ENCODE measurements at places on chromosomes 7 and 10. TPM values are rescaled to one million over a fixed set of nuclear protein-coding genes. Genes with fewer than 3 reads are reported as not detected.

The AGR2 gene
- total RNA-seq: not detected

The CFAP58 gene
- total RNA-seq: 3.5 TPM

The FIGNL1 gene
- 4.1 TPM for total RNA-seq

The WEE2 gene
- not detected for total RNA-seq

The C10orf62 gene
- 1.5 TPM for total RNA-seq

The NKX2-3 gene
- not detected for total RNA-seq

The PTPRN2 gene
- total RNA-seq: 1.3 TPM

The SYT15 gene
- total RNA-seq: 1.9 TPM

The CPED1 gene
- total RNA-seq: 33.8 TPM

The MAT1A gene
- not detected for total RNA-seq

The PCLO gene
- total RNA-seq: 4.2 TPM

The RNF133 gene
- total RNA-seq: 0.41 TPM

The LMOD2 gene
- 888 TPM for total RNA-seq

The FAM180A gene
- total RNA-seq: 19.7 TPM

The RTKN2 gene
- not detected for total RNA-seq

The FKBP6 gene
- total RNA-seq: not detected

The SLF2 gene
- total RNA-seq: 16.4 TPM

The SCRN1 gene
- total RNA-seq: 13.4 TPM

The MYOZ1 gene
- total RNA-seq: 4.8 TPM

The TMEM229A gene
- total RNA-seq: not detected

The ITIH2 gene
- not detected for total RNA-seq

The SFTPA1 gene
- total RNA-seq: not detected

The ENKUR gene
- total RNA-seq: not detected

The CCNJ gene
- total RNA-seq: 2.4 TPM

The ADIRF gene
- total RNA-seq: 41.1 TPM

The CCDC172 gene
- total RNA-seq: not detected

The MMD2 gene
- not detected for total RNA-seq

The FASTK gene
- total RNA-seq: 75.7 TPM

The DNAJC30 gene
- 14.0 TPM for total RNA-seq

The SLC13A1 gene
- total RNA-seq: not detected

The TES gene
- total RNA-seq: 13.9 TPM

The C7orf33 gene
- not detected for total RNA-seq

The MRPS17 gene
- total RNA-seq: 19.4 TPM

The SUN3 gene
- not detected for total RNA-seq

The RASSF4 gene
- total RNA-seq: 103 TPM

The VSTM4 gene
- total RNA-seq: 21.1 TPM

The MALRD1 gene
- 0.47 TPM for total RNA-seq

The NME8 gene
- total RNA-seq: not detected

The CPXM2 gene
- total RNA-seq: 4.5 TPM

The POLR2J2 gene
- 2.7 TPM for total RNA-seq

The NODAL gene
- total RNA-seq: 0.16 TPM

The AKR1C4 gene
- total RNA-seq: not detected

The FAM25C gene
- total RNA-seq: not detected

The AGAP5 gene
- total RNA-seq: 3.3 TPM

The SFRP4 gene
- total RNA-seq: 2.1 TPM

The IDI2 gene
- 0.33 TPM for total RNA-seq

The CRYGN gene
- 0.41 TPM for total RNA-seq

The OLAH gene
- not detected for total RNA-seq

The TUBAL3 gene
- 0.36 TPM for total RNA-seq

The PRKAR2B gene
- 21.8 TPM for total RNA-seq

The ZNF800 gene
- total RNA-seq: 17.3 TPM

The CCDC3 gene
- 5.8 TPM for total RNA-seq

The GRID1 gene
- total RNA-seq: 1.6 TPM

Measured in left ventricle myocardium inferior (tissue), 1 donor.